Epithelial cell of esophagus (primary cell): ENCODE measurements at places on chromosomes 7 and 10.

GRCh38 chr10:87636313-87636915, 23.3 kb upstream of the PAPSS2 start:
- DNase-seq = no peak

GRCh38 chr10:33006342-33006887, 48.4 kb upstream of the ITGB1 start:
- no peak for DNase-seq

- no peak for DNase-seq
Measured at GRCh38 chr10:17685233-17685840, 41.4 kb downstream of the STAM start.

DNA sequence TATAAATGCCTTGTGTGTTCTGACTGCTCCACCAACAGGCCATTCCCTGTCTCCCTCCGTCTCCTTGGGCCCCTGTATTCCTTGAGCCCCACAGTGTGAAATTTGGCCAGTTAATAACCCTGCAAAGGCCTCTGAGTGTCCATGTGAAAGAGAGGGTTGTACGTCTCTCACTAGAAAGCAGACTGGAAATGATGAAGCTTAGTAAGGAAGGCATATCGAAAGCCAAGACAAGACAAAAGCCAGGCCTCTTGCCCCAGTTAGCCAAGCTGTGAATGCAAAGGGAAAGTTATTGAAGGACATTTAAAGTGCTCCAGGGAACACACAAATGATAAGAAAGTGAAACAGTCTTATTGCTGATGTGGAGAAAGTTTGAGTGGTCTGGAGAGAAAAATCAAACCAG, 680.2 kb downstream of the SDK1 start:
- no peak for DNase-seq

DNA sequence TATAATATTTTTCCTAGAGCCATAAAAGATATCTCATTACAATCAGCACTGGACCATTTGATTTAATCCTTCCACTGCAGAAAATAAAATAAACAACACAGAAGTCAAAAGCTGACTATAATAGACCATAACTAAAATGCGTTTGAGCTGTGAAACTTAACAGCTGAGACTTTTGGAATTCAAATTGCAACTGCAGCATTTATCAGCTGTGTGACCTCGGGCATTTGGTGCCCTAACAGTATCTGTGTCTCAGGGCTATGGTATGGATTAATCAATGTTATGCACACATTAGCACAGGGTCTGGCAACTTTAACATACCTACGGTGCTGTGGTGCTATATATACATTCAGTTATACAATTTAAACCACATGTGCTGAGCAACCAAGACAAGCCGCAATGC, 160.1 kb downstream of the COL28A1 start:
- DNase-seq = no peak

- peak; percentile 44 for DNase-seq
Measured at GRCh38 chr10:84510121-84510520, 181.7 kb downstream of the CCSER2 start.

DNA sequence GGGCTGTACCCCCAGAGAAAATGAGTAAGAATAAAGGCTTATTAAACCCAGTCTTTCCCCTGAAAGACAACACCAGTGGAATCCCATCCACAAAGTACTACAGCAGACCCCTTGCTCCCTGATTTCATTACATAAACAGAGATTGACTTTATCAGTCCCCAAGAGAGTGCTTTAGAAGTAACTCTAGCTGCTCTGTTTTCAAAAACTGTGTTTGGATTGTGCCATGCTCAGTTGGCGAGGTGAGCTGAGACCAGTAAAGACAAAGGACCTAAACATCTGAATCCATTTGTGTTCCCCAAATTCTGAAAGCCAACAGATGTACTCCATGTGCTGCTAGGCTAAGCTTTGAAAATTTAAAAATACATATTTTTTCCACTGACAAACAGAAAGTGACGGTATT, 127.0 kb downstream of the ATE1 start:
- no peak for DNase-seq

DNA sequence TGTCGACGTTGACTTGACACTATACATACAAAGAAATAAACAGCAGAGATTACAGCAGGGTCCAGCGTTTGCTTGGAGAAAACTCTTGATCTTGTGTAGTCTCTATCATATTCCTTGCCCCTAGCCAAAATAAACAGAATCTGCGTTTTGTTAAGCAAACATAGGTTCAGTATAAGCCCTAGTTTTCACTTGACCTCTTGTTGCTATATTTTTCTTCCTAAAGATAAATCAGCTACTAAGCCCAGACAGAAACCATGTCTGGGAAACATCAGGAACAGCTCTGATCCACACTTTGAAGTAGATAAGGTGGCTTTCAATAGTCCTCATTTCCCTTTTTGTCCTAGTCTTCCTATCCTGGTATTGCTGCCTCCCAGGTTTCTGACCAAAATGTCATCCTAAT, 328.2 kb upstream of the MAGI2 start:
- no peak for DNase-seq

DNA sequence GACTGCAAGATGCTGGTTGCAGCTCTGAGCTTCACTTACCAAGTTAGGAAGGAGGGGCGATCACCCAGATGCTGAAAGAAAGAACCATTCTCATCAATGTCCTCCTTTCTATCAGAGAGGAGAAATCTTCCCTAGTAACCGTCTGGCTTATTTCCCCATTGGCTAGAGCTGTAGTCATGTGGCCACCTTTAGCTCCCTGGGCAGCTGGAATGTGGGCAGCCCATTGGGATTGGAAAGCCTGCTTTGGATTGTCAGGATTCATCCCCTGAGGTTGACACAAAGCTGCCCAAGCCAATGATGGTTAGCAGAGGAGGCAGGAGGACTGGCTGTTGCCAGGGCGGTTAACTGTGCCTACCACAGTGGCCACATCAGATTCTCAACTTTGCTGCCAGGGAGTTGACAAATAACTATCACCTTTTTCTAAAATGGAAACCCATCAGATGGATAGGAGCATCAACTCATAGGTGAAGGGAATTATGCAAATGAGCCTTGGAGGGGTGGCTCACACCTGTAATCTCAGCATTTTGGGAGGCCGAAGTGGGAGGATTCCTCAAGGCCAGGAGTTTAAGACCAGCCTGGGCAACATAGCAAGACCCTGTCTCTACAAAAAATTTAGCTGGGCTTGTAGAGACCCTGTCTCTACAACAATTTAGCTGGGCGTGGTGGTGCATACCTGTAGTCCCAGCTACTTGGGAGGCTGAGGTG, 206.4 kb upstream of the GALNT17 start:
- no peak for DNase-seq

DNA sequence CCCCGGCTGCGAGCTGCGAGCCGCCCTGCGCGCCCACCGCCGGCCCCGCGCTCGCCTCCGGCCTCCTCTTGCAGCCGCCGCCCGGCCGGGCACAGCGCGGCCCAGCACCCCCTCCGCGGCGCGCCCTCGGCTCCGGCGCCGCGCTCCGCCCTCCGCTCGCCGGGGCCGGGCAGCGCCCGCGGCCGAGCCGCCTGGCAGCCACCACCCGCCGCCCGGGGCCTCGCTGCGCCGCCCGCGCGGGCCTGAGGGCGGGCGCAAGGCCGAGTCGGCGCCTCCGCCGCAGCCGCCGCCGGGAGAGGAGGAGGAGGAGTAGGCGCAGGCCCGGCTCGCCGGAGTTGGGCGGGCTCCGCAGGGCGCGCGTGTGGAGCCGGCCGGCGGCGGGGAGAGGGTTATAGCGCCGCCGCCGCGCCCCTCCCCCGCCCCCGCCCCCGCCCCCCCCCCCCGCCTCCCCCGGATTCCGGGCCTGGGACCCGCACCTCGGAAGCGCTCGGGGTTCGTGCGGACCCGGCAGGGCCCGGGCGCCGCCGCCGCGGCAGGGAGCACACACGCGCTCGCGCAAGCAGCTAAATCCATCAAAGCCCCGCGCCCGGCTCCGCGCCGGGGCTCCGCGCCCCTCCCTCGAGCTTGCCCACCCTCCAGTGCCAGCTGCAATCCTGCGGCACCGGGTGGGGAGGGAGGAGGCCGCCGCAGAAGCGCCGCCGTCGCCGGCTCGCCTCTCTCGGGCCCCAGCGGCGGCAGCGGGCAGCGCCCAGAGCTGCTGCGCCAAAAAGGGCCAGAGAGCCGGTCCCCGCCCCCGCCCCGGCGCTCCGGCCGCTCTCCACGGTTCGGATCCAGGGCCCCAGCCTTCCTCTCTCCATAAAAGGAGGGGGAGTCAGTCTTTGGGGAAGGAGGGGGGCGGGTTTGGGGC, at the start of gene PDGFA:
TSS of gene PDGFA (minus strand) at position 363 of the 907 bp plus-strand sequence. CDS start 845 bp downstream, outside the sequence.
- DNase-seq = peak; percentile 68
